Endothelial cell of coronary artery (primary cell): ENCODE measurements at places on chromosomes 6 and 20. TPM values are rescaled to one million over a fixed set of nuclear protein-coding genes. Genes with fewer than 3 reads are reported as not detected.

The CDH22 gene
- not detected in 2 replicates for total RNA-seq

The MYB gene
- total RNA-seq, result 0.09 and 0.19 TPM in 2 replicates

The HUS1B gene
- 1.3 and 1.6 TPM in 2 replicates for total RNA-seq

The SMOC2 gene
- total RNA-seq, result not detected in 2 replicates

The TINAG gene
- total RNA-seq, result 0.09 TPM in 1 of 2 replicates, not detected in the other

The TP53TG5 gene
- not detected in 2 replicates for total RNA-seq

The ROS1 gene
- under 0.01 TPM in 1 of 2 replicates, not detected in the other for total RNA-seq
